GM23338 (cell line): ENCODE measurements at places on chromosomes 3 and 15. TPM values are rescaled to one million over a fixed set of nuclear protein-coding genes. Genes with fewer than 3 reads are reported as not detected.

The EFCAB12 gene
- total RNA-seq: 0.24 and 0.54 TPM in 2 replicates

The MYEF2 gene
- 60.7 and 79.7 TPM in 2 replicates for total RNA-seq

The ITIH4 gene
- total RNA-seq: 1.4 and 6.4 TPM in 2 replicates

The GABRR3 gene
- not detected in 2 replicates for total RNA-seq

The VWA5B2 gene
- total RNA-seq: 0.66 TPM in 1 of 2 replicates, not detected in the other

The TTC21A gene
- total RNA-seq: 2.0 and 2.1 TPM in 2 replicates

The NOX5 gene
- 0.03 TPM in 1 of 2 replicates, not detected in the other for total RNA-seq

The TRIM42 gene
- not detected in 2 replicates for total RNA-seq

The CLRN1 gene
- total RNA-seq: 0.69 and 0.93 TPM in 2 replicates

The PPARG gene
- total RNA-seq: 0.42 TPM in 1 of 2 replicates, not detected in the other

The TMED3 gene
- 49.2 and 55.0 TPM in 2 replicates for total RNA-seq

The TIMP4 gene
- 11.1 and 16.1 TPM in 2 replicates for total RNA-seq

The SCAANT1 gene
- total RNA-seq: not detected in 2 replicates

The C3orf49 gene
- not detected in 2 replicates for total RNA-seq

The PRTG gene
- total RNA-seq: 2.3 and 3.4 TPM in 2 replicates
